ENCODE measurements at places on chromosomes 2 and 18.
A peak's percentile ranks its signal among the peaks of the same experiment; 100 is the strongest.

DNA sequence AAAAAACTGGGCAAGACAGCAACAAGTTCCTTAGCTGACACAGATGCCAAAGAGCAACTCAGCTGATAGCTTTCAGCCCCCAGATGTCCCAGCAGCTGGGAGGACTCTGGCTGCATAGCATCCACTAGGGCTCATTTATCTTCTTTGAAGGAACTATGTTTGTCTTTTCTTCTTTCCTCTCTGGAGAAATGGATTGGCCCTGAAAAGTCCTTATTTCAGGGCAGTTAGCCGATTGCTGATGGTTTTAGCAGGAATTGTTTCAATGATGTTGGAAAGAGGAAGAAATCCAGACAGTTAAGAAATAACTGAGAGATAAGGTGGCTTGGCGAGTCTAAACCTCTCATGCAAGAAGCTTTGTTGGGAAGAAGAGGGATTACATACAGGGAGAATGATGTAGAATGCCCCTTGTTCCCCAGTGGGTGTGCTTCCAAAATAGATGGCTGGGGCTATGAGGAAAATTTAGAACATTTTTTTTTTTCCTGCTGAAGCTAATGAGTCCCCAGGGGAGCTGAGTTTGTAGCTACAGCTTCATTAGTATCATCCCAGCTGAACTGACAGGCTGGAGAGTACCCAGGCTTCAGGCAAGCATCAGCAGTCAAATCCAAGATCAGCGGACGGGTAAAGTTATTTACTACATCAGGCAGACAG lies 33.6 kb upstream of the SERPINE2 start:
- no peak for DNase-seq

DNA sequence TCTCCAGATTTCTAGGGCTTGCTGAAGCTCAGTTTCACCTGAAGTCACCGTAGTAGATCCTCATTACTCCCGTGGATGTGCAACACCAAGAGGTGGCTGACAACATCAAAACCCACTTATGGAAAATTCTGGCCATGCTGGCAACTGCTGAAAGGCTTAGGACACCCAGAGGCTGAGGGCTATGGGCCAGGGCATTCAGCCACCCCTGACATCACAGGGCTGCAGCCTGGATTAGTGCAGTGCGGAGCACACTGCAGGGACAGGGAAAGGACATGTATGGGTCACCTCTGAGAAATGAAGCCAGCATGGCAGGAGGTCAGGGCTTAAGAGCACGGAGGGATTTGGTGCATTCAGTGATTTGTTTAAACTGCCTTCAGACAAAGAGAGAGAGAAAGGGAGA lies 300.6 kb downstream of the TDRD15 start:
- no peak for DNase-seq

DNA sequence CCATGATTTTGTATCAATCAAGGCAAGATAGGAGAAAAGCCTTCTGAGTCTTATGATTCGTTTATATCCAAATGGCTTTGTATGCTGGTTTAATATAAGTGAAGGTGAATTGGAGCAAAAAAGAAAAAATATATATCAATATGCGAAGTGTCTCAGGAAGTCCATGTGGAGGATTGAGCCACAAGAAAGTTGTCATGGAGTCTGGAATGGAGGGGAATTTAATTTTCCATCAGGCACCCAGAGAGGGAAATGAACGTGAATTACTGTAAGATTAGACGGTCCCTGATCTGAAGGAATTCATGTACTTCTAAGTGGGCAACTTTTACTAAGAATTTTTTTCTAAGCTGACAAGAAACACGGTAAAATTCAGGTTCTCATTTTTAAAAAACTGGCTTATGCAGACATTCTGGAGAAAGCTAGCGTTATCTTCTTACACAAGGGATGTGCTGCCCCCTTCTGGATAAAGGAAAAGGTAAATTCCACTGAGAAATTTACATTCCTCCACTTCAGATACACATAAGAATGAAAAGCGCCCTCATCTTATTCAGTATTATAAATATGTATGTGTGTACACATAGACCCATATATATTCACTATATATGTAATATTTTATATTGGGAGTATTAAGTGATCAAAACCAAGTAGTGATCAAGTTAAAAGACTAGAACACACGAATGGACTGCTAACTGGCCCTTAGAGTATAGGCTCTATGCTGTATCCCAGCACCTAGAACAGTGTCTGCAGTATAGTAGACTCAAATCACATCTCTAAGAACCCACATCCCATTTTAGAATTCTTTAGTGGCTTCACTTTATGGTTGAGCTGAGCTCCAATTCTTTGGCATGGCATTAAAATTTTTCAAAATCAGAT lies 289.0 kb upstream of the TFPI start:
- peak; percentile 58 for DNase-seq

DNA sequence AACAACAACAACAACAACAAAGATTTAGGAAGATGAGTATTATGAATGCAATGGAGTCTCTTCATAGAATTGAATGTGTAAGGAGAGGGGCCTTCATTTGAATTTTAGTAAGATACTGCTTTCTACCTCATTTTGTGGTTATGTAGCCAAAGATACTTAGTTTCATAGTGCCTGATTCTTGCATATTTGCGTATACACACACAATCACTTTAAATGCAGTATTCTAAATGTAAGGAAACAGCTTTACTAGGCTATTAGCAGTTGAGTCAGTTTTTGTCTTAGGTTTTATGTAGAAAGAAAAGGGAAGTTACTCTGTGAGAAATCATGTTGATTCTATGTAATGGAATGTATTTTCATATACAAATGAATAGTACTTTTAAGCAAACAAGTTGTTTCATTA lies 80.5 kb downstream of the HAUS1 start:
- DNase-seq, result no peak

GRCh38 chr2:127535918-127536317 lies 435 bp downstream of the MYO7B start:
- no peak for DNase-seq

DNA sequence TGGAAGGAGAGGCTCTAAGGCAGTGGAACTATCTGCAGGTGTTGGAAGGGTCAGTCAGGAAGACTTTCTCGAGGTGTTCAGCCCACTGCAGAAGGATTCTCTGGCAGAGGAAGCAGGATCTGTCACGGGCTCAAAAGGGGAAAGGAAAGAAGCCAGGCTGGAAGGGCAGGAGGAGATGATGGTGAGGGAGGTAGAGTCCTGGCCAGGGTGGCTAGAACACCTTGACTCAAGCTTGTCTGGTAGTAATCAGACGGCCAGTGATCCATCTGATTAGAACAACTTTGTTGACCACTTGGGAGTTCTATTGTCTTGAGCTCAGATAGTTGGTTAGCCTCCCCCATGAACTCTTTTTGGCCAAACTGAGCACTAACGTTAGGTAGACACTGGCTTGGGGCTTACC lies 9.7 kb upstream of the ATOH8 start:
- DNase-seq, result no peak

DNA sequence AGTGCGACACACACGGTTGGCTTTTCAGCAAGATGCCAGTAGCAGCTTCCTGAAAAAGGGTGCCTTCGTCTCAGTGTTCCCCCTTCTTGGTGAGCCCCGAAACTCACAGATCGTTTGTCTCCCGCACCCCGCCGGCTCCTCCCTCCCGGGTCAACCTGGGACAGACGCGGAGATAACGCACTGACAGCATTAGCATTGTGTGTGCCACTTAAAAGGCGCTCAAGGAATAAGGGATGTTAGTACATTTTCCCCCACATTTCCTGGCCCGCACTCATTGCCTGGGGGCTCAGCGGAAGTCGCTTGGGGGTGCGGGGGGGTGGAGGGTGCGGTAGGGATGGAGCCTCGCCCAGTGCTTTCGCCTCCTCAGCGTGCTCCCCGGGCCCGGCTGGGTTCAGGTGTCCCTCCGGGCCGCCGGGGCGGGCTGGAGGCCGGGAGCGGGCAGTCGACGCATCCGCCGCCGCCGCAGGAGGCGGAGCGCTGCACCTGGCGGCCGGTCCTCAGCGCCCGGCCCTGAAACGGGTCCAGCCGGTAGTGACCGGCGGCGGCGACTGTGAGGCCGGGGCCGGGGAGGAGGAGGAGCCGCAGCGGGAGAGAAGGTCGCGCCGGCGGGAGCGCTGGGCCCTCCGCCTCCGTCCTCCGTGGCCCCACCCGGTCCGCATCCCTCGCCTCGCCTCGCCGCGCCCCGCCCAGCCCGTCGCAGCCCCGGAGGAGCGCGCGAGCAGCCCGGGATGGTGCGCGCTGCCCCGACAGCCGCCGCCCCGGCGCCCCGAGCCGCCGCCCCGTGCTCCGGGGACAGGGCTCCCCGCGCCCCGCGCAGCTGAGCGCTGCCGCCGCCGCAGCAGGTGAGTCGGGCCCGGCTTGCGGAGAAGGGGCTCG lies at the start of gene MFSD6:
Gene MFSD6 (plus strand): TSS at position 694 of the 876 bp plus-strand sequence. CDS start 27,675 bp downstream, outside the sequence.
- DNase-seq, result peak; percentile 33

- DNase-seq, result no peak
Observed at GRCh38 chr2:161419638-161420190, 3.6 kb downstream of the TBR1 start.

DNA sequence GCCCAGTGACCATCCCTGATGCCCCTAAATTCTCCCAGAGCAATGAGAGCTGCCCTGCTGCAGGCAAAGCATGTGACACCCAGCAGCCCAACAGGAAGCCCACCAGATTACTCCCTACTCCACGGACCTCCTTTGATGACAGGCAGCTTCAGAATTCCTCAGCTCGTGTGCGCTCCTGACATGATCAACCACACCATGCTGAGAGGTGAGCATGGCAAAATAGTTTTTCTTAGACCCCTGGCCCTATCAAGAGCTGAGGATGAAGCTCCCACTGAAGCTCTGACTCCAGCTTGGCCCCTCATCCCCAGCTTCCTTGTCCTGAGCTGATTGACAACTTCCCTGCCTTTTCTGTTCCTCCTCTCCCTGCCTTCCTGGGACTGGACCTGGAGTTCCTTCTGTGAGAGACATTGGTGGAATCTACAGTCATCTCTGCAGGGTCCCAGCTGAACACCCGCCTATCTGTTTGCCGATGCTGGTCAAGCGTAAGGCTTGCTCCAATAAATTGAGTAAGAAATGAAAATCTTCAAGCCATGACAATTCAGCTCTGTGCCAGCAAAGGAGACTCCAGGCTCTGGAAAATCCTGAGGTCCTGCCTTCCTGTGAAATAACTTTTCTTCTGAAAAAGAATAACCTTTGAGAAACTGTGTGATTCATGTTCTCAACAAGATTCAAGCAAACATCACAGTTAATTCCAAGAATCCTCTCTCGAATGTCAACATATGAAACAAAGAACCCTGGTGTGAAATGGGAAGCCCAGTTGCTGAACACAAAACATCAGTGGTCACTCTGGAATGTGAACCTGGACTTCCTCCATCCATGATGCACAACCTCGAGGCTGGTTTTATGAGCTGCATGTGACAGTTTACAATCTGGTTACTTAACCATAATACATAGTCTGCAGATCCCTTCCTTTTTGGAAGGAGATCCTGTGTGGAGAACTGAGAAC lies 201.1 kb downstream of the SPP2 start:
- no peak for DNase-seq

DNA sequence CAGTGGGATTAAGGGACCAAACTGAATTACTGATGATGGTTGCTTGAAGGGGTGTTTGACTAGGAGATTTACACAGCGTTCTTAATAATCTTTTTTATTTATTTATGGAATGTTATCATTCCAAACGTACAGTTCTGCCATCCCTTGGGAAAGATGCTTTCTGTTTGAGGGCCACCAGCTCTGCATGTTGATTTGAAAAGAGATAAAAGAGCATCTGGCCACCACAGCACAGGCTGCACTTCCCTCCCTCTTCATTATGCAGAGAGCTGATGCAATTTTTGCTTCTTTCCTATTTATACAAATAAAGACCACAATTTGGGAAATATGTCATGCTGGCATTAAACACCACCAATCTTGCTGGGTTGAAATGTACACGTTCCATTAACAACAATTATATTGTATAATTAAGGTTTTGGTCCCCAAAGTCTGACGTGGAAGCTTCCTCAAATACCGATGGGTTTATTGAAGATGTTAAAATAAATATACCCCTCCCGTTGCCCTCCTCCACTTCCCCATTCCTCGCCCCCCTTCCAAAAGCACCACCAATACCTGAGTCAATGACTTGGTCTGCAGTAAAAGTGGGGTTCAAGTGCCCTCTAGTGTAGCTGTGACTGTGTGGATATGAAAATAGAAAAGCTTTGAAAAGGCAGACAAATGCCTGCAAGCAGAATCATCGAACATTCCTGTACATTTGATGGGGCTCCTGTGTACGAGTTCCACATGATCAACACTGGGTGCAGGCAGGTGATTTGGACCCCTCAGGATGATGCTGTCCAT lies 211.9 kb downstream of the HRH4 start:
- DNase-seq, result no peak

GRCh38 chr2:64477979-64478378 lies 24.0 kb downstream of the LGALSL start:
- no peak for DNase-seq

DNA sequence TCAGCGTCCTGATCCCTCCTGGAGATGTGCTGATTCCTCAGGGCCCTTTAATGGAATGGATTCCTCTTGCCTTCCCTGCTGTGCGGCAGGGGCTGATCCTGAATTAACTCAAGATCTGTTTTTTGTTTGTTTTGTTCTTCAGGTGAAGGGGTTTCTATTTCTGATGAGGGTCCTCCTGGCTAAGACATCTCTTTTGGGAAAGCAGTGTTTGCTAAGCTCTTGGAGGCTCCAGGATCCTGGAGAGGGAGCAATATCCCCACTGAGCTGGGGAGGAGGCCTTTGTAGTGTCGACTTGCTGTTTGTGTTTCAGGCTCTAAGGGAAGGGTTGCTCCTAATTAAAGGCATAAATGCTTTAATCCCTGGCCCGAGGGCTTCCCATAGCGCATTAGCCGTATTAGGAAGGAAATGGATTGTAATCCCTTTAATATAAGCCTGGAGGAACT lies 65.3 kb upstream of the FOXI3 start:
- no peak for DNase-seq

- DNase-seq, result peak; percentile 56
Observed at GRCh38 chr2:118124288-118124891, 36.1 kb downstream of the INSIG2 start.

GRCh38 chr18:62510789-62511188 lies 12.0 kb upstream of the ZCCHC2 start:
- peak; percentile 96 for DNase-seq

DNA sequence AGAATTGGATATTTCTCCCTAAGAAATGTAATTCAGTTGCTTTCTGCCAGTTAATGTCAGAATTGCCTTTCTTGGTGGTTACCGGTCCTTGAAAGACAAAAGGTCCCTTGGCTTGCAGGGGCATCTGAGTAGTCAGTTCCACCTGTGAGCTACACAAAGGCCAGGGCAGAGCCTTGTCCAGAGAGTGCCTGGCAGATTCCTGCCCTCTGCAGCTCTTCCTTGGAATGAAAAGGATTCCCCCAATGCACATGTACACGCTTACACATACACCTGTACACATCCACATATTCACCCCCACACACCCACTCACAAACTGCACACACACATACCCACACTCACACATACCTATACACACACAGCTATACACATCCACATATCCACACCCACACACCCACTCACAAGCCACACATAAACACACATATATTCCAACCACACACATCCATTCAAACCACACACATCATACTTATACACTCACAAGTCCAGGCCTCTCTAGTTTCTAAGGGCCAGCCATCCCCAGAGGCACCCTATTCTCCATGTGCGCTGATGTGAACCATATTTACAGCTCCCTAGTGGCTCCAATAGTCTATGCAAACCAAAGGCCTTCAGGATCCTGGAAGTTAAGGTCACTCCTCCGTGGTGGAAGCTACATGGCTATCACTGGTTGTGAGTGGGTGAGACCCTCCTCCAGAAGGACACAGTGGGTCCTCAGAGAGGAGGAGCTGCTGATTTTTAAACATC lies 9.6 kb downstream of the CYRIA start:
- DNase-seq, result no peak

- no peak for DNase-seq
Observed at GRCh38 chr18:76859474-76860339, 37.4 kb downstream of the ZNF236 start.

- DNase-seq, result no peak
Observed at GRCh38 chr18:74944676-74945075, 264.3 kb downstream of the PTGR3 start.

- DNase-seq, result no peak
Observed at GRCh38 chr2:57973621-57974186, 72.9 kb upstream of the VRK2 start.
